ENCODE measurements at places on chromosomes 7 and 10.

- no peak for DNase-seq
These were observed 558 bp downstream of the ARHGAP22 start for GRCh38 chr10:48604039-48604990.

GRCh38 chr7:76316984-76317781 lies 14.7 kb downstream of the HSPB1 start:
- no peak for DNase-seq

- DNase-seq: no peak
These were observed 1.0 kb downstream of the ACSL5 start for GRCh38 chr10:112374724-112375541.

- DNase-seq: no peak
These were observed 227.5 kb downstream of the LRMDA start for GRCh38 chr10:75658915-75659314.

- no peak for DNase-seq
These were observed 163.8 kb upstream of the KLF14 start for GRCh38 chr7:130897515-130898419.

DNA sequence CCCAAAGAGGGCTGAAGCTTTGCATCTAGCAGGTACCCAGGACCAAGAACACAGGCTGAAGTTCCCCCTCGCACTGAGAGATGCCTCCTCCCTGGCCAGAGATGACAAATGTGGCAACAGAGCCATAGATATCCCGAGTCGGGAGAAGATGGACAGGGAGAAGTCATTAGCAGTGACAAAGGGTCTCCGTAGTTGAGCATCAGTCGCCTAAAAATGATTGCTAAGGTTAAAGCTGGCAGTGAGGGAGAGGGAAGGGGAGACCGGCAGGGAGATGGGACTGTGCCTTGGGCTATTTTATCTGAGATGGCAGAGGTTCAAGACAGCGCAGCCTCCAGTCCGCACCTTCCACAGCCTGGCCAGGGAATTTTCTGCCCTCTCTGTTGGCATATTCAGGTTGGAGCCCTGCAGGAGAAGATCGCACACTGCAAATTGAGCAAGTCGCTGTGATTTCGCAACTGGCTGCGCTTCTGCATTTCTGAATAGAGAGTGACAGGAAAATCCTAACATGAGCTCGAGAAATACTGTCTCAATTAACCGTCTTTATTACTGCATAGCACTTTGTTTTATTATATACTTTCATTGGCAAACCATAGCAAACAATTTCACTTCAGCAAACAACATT lies 238.9 kb upstream of the GPR26 start:
- peak; percentile 89 for DNase-seq

- no peak for DNase-seq
These were observed 57.6 kb downstream of the BICC1 start for GRCh38 chr10:58570307-58570723.

GRCh38 chr10:17689137-17689536 lies 45.2 kb downstream of the STAM start:
- no peak for DNase-seq

DNA sequence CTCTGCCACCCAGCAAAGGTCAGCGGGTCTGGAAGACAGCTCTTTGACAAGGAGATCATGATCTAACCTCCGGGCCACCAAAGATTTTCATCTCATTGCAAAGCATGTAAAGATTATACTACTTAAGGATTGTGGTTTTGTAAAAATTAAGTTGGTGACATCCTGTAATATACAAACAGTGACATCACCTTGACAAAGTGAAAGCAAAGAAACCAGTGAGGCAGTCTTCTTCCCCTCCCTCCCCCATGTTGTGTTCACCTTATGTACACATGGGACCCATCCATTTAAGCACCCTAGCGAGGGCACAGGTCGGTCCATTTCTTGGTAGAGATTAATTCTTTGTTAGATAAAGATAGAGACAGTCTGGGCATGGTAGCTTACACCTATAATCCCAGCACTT lies 3.9 kb downstream of the MDH2 start:
- DNase-seq: no peak

DNA sequence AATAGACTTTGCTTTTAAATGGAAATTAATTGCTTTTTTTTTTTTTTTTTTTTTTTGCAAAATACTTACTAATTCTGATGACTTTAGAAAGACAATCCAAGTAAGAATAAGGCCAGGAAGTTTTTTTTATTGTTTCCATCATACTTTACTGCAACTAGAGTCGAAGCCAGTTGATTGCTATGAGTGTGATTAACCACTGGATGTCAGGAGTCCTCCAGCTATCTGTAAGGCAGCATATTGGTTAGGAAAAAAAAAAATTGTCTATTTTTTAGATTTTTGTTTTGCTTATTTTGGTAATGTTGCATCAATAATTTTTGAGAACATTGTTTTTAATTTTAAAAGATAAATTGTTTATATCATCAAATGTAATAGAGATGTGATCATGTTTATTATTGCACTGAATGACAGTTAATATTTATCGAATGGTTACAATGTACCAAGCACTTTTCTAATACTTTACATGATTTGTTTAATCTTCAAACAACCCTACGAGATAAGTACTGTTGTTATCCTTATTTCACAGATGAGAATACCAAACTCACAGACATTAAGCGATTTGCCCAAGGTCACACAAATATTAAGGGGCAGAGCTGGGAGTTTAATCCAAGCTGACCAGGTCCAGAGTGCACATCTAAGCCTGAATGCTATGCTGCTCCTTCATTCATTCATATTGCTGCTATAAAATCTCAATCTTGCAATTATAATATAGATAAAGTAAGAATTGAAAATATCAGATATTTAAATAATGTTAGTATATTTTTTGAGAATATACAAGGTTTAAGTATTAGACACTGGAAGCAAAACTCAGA lies 19.9 kb upstream of the LMOD2 start:
- DNase-seq: no peak

DNA sequence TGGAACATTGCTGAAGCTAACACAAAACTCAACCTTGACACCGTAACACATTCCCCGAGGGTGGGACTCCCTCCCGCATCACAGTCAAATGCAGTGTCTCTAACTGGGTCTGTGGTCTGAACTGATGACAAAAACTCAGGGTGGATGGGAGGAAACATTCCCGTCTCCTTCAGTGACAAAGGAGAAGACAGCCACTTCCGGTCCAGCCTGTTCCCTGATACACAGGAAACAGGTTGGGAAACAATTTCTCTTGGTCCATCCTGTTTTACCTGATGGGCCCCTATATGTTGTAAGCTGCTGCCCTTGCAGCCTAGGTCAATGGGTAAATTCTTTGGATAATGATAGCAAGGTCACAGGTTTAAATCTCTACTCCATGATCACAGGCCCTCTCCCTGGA lies 20.4 kb downstream of the SLC13A4 start:
- DNase-seq: peak; percentile 6

GRCh38 chr10:19606968-19607367 lies 209.3 kb upstream of the PLXDC2 start:
- DNase-seq: no peak

DNA sequence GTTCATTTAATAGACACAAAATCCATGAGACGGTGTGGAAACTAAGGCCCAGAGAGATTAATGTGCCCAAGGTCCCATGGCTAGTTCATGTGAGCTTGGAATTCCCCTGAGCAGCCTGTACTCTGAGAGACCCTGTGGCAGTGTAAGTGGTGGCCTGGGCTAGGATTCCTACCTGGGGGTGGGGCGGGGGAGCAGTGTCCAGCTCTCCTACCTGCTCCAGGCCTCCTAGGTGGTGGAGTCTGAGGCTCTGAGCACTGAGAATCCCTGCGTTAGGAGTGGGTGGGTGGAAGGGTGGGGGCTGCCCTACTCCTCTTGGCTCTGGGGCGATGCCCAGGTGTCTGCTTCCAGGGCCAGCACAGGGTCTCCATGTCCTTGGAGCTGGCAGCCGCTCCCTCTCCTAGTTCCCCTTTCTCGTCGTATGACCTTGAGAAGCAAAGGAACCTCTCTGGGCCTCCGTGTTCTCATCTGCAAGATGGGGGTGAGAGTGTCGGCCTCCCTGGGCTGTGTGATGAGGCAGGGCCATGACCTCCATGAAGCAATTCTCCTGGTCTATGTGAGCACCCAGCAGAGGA lies 2.5 kb downstream of the SNCG start:
- no peak for DNase-seq

DNA sequence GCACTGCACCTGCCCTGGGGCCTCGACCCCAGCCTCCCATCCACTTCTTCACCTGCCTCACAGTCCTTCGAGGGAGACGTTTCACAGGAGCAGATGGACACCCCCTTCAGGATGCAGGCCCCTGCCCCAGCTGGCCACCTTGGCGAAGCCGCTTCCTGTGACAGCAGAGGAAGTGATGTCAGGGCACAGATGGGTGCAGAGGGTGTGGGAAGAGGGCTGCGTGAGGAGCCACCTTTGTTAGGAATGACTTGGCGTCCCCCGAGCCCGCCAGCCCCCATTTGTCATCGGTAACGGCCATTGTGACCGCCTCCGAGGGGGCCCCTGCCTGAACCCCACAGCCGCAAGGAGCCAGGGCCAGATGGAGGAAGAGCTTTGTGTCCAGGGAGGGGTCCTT lies 47.4 kb upstream of the SLC29A3 start:
- DNase-seq: no peak

- no peak for DNase-seq
These were observed 2.4 kb downstream of the CD36 start for GRCh38 chr7:80640846-80641245.

DNA sequence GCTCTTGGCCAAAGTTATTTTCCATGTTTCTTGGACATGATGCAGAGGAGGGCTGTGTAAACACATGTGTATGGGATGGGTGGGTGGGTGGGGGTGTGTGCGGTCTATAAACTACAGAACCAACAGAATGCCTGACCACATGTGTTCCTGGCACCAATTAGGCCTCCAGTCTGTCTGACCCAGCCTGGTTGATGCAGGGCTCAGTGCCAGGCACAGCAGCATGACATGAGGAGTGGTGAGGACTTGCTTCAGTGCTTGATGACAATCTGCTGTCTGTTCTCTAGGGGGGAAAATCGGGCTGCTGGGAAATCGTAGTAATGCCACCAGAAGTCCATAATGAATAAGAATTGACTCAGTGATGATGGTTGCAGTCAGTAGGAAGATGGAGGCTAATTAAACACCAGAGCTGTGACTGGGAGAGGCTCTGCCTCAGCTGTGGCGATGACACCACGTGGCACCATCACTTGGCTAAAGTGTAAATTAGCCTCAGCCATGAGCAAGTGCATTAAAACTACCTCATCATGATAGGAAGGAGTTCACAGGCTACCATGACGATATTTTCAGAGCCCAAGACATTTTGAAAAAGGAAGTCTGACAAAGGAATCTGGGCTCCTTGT lies 260.1 kb upstream of the PODXL start:
- no peak for DNase-seq

DNA sequence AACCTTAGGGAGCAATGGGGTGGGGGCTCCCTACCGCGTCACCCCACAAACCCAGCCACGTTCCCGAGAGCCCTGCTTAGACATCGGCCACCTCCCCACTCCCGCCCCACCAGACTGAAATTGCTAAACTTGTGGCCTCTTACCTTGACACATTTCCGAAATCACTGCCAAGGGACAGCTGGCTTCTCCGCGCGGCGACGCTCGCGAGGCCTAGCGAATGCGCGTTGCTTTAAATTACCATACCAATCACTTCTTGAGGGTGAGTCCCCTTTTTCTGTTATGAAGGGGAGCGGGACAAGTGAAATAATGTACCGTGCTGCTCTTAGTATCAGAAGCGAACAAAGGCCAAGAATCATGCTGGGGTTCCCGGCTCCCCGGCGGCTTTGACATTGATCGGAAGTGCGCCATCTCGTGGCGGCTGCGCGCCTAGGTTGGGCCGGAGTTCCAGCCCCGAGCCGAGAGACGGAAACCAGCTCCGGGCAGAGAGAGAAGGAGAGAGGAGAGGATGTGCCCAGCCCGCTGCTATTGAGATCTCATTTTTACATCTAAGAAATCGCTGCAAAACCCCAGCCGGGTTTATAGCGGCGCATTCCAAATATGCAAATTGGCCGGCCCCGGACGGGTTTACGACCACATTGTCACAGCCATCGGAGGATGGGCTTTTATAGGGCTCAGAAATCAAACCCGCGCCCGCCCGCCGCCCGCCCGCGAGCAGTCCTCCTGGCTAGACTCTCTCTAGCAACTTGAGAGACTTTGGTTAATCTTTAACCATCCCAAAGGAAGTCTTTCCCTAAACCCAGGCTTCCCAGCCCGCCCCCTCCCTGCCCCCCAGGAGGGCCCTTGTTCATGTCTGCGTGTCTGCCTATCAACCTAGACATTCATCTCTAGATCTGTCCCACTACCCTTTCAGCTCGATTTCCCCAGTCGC lies 5.3 kb downstream of the HOXA11 start:
- no peak for DNase-seq

DNA sequence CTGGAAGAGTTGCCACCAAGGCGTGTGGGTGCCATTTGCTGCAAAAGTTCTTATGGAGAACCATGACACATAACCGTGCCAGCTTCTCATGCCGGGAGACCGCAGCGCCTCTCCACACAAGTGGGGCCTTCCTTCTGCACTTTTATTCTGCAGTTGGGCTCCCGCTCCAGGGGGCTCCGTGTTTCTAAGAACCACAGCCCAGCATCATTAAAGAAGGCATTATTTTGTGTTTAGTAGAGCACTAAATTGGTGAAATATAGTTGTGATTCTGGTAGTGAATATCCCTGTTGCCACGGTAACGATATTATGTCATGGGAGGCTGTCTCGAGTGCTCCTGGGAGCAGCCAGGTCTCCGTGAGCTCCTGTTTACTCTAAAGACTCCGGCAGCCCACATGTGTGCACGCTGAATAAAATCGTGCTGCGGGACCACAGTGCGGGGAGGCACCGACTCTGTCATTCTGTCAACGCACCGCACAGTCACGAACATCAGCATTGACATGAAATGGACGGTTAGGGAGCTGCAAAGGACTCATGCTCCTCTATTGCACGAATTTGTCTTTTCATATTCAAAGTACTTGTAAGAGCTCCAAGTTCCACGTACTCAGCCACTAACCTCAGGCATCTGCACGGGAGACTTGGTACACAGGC lies 68.8 kb upstream of the PITRM1 start:
- DNase-seq: no peak

GRCh38 chr7:21941611-21942141 lies 4.0 kb downstream of the CDCA7L start:
- DNase-seq: no peak

DNA sequence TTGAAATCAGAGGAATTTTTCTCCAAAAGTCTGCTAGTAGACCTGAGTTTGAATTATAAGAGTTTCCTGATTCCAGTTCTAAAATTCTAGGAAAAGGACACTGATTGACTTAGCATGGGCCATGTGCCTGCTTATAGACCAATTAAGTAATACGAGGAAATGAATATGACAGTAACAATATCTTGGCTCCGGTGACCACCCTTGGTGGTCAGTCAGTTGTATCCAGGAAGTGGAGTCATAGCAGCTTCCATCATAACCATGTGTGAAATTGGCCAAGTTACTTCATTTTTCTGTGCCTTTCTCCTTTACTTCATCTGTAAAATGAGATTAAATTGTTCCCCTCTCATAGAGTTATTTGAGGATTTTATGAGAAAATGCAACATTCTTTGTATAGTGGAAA lies 66.9 kb downstream of the MTPAP start:
- DNase-seq: no peak

Measured in HL-60 (cell line).